ENCODE measurements at places on chromosomes 16 and 17. TPM values are rescaled to one million over a fixed set of nuclear protein-coding genes. Genes with fewer than 3 reads are reported as not detected.

DNA sequence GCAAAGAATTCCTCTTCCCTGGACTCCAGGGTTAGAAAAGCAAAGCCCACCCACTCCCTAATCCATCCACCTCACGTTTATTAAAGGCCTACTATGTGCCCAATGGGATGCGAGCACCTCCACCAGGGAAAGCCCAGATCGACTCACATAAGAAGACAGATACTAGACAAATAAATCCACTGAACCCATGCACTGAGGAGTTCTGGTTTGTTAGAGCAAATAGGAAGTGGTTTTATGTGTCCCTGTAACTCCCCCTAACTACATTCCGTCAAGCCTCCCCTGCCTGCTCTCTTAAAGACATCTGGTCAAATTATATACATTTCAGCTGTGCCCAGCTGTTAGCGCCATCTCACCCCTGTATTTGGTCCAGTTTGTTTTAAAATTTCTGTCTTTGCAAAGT lies 218.5 kb upstream of the RPL38 start:
- DNase-seq = peak; percentile 67

Gene METTL2A
- 17.9 TPM for polyA plus RNA-seq

Gene MIS12
- polyA plus RNA-seq = 36.7 TPM

Gene HLF
- 4.2 TPM for polyA plus RNA-seq

All from left renal cortex interstitium (tissue), 4 donors.